ENCODE measurements at places on chromosomes 2 and 18. TPM values are rescaled to one million over a fixed set of nuclear protein-coding genes. Genes with fewer than 3 reads are reported as not detected.

DNA sequence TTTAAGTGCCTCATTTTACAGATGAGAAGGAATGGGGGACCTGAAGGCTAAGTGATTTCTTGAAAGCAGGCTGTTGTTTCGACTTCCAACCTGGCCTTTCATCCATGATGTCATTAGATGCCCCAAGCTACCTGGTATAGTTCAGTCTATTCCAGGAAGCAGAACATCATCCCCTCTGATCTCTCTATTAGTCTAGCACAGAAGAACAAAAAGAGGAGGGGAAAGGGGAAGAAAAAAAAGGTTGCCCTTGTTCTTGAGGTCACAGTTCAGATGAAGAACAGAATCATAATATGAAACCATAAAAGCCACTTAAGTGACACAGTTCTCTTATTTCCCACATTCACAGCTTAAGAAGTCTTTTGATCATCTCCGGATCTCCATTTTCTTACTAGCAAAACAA lies 386.2 kb upstream of the HNRNPA3 start:
- H3K36me3 ChIP-seq = no peaks in the 10 kb centered on the region
- DNase-seq = no peak
- H3K27me3 ChIP-seq = no peaks in the 10 kb centered on the region
- H3K4me3 ChIP-seq = no peak overlapping the region
- no peaks in the 10 kb centered on the region for H3K4me1 ChIP-seq
- no peak overlapping the region for H3K27ac ChIP-seq

DNA sequence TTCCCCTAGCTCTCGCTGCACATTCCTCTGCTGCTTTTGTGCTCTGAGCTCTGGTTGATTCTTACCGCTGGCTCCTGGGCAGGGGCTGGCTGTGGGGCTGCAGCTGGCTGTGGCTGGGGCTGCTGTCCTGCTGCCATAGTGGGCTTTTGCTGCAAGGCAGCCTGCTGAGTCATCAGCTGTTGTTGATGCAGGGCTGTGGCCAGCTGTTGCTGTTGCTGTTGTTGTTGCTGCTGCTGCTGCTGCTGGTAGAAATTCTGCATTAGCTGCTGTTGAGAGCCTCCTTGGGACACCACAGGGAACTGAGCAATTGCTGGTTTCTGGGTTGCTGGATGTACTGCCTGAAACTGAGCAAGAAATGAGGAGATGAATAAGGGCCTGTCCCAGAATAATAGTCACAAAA lies 77.2 kb upstream of the NFU1 start:
- DNase-seq = no peak
- no peaks in the 10 kb centered on the region for H3K4me1 ChIP-seq
- no peak overlapping the region for H3K27ac ChIP-seq
- no peak overlapping the region for H3K4me3 ChIP-seq

DNA sequence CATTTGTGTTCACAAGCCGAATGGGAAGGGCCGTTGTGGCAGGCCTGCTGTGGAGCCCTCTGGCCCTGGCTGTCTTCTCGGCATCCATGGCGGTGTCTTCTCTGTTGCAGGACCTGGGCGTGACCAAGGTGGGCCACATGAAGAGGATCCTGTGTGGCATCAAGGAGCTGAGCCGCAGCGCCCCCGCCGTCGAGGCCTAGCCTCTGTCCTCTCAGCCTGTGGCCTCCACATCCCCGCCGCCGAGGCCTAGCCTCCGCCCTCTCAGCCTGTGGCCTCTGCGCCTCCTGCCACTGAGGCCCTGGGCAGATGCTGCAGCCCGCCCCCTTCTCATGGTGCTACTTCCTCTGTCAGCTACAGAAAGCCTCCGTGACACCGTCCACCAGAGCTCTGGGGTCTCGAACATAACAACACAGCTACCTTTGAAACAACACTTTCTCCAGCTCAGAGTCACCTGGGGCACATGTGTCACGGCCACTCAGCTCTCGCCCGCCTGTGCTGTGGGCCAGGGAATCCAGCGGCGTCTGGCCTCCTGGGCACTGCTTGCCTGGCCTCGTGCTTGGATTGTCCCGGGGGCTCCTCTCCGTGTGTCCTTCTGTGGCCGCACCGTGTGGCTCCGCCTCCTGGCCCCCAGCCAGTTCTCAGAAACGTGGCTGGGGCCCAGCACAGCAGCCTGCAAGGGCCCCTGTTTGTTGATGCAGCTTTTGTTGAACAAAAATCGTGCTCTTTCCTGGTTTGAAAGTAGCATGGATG lies 97.1 kb downstream of the USP40 start:
- no peak overlapping the region for H3K4me3 ChIP-seq

GRCh38 chr2:150023044-150023443 lies 435.5 kb upstream of the MMADHC start:
- no peak overlapping the region for H3K27ac ChIP-seq
- H3K36me3 ChIP-seq = no peaks in the 10 kb centered on the region
- H3K4me3 ChIP-seq = no peak overlapping the region
- DNase-seq = no peak
- H3K27me3 ChIP-seq = no peaks in the 10 kb centered on the region

DNA sequence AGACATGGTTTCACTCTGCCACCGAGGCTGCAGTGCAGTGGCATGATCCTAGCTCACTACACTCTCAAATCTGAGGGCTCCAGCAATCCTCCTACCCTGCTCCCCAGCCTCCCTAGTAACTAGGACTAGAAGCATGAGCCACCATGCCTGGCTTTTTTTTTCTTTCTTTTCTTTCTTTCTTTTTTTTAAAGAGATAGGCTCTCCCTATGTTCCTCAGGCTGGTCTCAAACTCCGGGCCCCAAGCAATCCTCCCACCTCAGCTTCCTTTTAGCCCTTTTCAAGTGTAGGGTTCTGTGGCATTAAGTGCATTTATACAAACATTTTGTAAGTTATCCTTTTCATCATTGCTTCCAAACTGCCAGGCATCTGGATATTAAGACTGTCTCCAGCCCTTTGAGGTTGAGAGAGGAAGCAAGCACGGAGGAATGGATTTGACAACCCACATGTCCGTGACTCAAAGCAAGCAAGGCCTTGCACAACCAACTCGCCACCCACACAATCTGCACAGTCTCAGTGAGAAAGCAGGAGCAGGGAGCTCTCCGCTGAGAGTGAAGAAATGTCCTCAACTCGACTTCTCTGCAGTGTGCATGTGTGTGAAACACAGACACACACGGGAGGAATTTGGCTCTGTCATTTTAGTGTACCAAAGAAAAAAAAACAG lies 65.6 kb downstream of the ATP8B1 start:
- no peak overlapping the region for H3K4me3 ChIP-seq
- no peaks in the 10 kb centered on the region for H3K4me1 ChIP-seq
- DNase-seq = no peak
- no peak overlapping the region for H3K27ac ChIP-seq
- H3K27me3 ChIP-seq = no peaks in the 10 kb centered on the region
- no peaks in the 10 kb centered on the region for H3K36me3 ChIP-seq

DNA sequence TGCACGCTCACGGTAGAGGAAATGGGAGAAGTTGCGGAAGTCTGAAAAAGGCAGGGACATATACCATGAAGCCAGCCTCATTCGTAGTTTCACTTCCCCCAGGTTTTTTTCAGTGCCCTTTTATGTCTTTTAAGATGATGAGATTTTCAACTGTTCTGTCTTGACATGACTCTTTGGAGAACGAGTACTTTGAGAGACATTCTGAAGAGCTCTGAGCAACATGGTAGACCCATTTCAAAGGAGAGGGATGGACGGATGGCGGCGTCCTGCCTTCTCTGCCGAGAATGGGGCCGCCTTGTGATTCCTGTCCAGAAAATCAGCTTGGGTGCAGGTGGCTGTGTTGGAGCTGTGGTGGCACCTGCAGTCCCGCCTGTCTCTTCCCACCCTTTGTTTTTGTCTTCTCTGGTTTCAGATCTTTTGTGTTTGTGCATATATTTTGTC lies 41.7 kb downstream of the SH3BP4 start:
- H3K4me3 ChIP-seq = no peak overlapping the region
- peaks cover 14% of the 10 kb centered on the region for H3K4me1 ChIP-seq
- H3K27me3 ChIP-seq = peaks cover 6% of the 10 kb centered on the region
- no peak overlapping the region for H3K27ac ChIP-seq
- H3K36me3 ChIP-seq = no peaks in the 10 kb centered on the region

The TNS1 gene
- total RNA-seq = 0.86 TPM

The REG1A gene
- total RNA-seq = not detected

The ANKRD62 gene
- total RNA-seq = not detected

The TBC1D8 gene
- 15.7 TPM for total RNA-seq

The GDF7 gene
- total RNA-seq = 14.8 TPM
